Stimulated activated effector memory CD8-positive, alpha-beta T cell treated with anti-CD3 and anti-CD28 coated beads, Interleukin-12 subunit alpha, Interleukin-12 subunit beta, amount 100 ng/mL, for 72 hours (primary cell): ENCODE measurements at places on chromosomes 2 and 18.

GRCh38 chr2:202022755-202023154 is 10.9 kb upstream of the FZD7 start:
- DNase-seq, result no peak

GRCh38 chr18:51066273-51066672 is 36.3 kb downstream of the SMAD4 start:
- no peak for DNase-seq

- DNase-seq, result no peak
These were observed 106.0 kb downstream of the KIAA1328 start for GRCh38 chr18:36934884-36935283.

GRCh38 chr18:433960-434359 is 66.5 kb downstream of the COLEC12 start:
- no peak for DNase-seq

DNA sequence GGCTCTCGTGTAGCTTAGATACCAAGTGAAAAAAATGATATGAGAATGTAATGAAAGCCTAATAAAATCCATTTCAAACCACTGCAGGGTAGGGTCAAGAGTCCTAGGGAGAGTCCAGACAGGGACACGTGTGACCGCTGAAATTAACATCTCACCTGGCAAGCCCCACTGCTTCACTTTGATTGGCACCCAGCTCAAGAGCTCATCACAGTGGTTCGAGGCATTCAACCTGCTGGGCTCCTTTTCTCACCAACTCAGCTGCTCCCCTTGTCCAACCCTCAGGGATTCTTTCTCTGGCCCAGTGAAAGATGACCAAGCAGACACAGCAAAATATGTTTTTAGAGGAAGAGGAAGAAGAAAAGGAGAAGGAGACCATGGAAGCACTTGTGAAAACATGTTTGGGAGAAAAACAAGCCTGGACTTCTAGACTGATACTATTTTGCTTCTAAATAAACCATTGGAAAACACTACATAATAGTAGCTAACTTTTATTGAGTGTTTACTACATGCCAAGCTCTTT is 49.2 kb upstream of the CREB1 start:
- no peak for DNase-seq

GRCh38 chr2:27446057-27446456 is 3.9 kb downstream of the KRTCAP3 start:
- no peak for DNase-seq

DNA sequence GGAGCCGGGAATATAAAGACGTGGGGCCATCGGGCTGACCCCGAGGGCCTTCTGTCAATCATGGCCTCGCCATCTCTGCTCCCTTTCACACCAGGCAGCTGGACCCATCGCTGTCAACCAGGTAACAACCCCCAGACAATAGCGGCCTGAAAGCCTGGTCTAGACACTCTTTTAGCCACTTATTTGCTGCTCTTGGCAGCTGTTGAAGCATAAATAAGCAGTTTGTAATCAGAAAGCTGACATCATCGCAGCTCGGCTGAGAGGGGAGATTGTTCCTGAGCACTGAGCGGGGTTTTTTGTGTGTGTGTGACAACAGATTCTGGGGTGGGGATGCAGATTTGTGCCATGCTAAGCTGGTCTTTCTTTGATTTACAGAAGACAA is 423.6 kb upstream of the POU3F3 start:
- no peak for DNase-seq

GRCh38 chr2:45898819-45899218 is 247.3 kb downstream of the PRKCE start:
- no peak for DNase-seq

DNA sequence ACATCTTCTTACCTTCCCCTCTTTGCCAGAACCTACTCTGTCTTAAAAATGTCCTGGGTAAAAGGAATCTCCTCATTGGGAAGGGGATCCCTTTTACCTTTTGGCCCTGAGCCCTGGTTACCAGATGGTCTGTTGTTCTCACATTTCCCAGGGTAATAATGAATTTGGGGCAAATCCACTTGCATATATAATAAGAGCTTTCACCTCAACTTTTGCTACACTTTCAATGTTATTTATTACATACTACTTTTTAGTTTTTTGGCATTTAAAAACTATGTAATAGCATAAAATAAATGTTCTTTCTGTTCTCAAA is 15.0 kb downstream of the CERS6 start:
- no peak for DNase-seq

DNA sequence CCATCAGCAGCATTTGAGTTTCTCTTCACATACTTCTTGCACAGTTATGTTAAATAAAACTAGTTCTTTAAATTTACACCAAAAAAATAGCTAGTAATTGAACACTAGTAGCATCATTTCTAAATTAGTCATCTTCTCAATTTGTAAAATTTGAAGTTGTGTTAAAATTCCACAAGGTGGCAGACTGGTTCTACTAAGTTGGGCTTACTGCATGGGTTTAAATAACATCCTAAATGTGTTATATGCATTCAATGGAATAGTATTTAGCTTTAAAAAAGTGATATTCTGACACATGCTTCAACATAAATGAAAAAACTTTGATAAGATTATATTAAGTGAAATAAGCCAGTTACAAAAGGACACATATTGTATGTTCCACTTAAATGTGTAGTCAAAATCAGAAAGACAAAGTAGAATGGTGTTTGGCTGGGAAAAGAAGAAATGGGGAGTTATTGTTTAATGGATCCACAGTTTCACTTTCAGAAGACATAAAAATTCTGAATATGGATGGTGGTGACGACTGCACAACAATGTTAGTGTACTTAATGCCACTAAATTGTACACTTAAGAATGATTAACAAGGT is 28.7 kb upstream of the RPRD1A start:
- DNase-seq, result no peak

GRCh38 chr2:226423498-226423960 is 376.1 kb downstream of the IRS1 start:
- DNase-seq, result peak; percentile 11

DNA sequence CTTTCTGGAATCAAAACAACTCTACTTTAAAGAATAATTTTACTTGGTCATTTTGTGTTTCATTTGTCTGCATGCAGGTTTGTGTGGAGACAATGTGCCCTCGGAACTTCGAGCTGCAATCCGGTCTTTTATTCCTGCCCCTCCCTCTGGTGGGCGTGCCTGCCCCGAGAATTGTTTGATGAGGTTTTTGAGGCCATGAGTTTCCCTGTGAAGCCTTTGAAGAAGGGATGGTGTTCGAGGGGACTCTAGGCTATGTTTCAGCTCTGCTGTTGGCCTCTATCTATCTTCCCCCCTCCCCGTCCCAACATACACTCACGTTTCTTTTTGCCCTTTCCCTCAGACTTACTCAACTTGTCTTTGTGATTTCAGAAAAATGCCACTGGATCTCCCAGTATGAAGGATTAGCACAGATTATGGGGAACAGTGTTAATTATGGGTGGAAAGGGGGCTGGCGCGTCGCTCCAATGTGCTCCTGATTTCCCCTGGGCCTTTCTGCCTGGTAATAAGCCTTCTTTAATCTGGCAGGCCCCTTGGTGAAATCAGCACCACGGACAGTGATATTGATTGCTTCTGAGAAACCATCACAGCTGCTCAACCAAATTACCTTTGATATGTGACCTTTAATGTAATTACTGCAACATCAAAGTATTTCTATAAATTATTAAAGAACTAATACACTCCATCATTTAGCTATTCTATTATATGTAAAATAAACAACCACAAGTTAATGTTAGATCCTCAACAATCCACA is 82.2 kb downstream of the CELF4 start:
- no peak for DNase-seq

GRCh38 chr2:148594216-148594615 is 50.3 kb upstream of the EPC2 start:
- DNase-seq, result no peak

GRCh38 chr18:7562491-7562890 is 4.6 kb upstream of the PTPRM start:
- no peak for DNase-seq

GRCh38 chr2:239246723-239247122 is 154.1 kb downstream of the HDAC4 start:
- DNase-seq, result no peak

GRCh38 chr2:106117882-106118684 is 76.0 kb downstream of the UXS1 start:
- DNase-seq, result no peak

- DNase-seq, result no peak
These were observed 27.8 kb downstream of the MTX2 start for GRCh38 chr2:176297067-176297466.

GRCh38 chr2:20300656-20301055 is 50.0 kb downstream of the PUM2 start:
- DNase-seq, result no peak

DNA sequence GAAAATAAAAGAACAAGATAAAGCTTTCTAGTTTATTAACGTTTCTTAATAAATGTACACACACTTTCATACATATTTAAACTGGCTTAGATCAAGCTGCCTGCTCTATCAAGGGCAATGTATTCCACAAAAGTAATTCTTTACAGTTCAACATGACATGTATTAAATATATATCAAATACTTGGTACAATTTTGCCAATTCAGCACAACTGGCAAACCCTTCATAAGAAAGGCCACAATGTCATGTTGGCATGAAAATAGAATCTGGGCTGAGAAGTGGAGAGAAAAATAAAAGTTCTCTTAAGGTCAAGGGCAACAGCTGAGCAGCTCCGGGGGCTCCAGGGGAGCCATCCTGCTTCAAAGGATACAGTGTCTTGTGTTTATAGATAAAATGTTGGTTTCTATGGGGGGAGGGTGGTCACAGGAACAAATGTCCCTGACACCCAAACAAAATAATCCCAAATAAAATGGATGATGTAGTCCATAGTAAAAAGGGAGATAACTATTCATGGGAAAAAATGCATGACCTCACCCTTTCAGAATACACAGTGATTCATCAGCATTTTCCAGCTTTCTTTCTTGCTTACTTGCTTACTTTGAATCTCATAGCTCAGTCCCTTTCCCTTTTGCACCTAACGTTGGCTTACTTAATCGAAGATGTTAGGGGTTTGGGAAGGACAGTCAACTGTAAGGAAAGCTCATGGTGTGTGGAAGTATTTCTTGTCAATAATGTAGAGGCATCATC is 494.9 kb downstream of the NYAP2 start:
- DNase-seq, result no peak

DNA sequence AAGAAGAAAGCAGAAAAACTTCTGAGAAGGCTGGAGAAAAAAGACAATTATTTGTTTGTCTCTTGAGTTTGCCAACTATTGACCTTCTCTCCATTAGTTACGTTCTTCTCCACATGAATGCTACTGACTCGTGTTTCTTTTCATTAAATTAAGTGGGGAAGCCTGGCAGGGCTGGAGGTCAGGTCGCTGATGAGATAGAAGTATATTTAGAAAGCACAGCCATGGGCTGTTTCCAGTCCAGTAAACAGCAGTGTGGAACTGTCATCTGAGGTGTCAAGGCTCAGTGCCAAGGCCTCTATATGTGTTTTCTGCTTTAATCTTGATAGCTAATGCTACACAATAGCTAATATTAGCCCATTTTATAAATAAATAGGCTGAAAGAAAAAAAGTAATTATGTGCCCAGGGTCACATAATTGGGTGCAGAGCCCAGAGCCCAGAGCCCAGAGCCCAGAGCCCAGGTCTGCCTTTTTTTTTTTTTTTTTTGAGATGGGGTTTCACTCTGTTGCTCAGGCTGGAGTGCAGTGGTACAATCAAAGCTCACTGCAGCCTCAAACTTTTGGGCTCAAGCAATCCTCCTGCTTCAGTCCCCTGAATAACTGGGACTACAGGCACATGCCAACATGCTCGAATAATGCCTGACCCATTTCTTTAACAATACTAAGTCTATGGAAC is 6.3 kb downstream of the MSGN1 start:
- no peak for DNase-seq
